ENCODE measurements at places on chromosomes 4 and X.

- DNase-seq = no peak
These were observed 10.9 kb upstream of the DCTD start for GRCh38 chr4:182928061-182928460.

GRCh38 chrX:133627673-133628072 lies 212.4 kb upstream of the GPC4 start:
- DNase-seq = no peak

DNA sequence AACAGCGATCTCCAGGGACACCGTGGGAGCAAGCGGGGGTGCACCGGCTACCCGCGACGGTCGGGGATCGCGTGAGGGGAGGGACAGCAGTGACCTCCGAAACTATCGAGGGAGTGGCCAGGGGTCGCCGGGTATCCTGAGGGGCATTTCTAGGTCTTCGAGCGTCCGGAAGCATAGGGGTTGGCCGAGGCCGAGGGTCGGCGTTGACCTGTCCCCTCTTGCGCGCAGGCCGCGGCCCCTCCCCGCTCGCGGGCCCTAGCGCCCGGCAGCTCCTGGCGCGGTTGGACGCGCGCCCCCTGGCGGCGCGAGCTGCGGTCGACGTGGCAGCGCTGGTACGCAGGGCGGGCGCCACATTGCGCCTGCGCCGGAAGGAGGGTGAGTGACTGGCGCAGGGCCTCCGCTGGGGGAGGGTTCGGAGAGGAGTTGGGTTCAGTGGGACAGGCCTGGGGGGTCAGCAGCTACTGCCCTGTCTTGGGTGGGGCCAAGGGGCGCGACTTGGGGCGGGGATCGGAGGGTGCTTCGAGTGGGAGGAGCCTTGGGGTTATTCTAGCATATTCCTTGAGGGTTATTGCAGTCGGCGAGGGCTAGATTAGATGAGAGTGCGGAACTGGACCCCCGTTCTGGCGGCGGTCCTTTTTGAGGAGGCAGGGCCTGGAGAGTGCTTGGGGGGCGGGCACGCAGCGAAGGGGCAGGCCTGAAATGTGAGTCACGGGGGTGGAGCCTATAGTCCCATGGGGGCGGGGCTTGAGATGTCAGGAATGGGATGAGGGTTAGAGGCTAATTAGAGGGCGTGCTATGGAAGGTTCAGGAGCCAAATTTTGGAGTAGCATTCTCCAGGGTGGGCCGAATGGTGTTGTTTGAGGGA lies 1.2 kb downstream of the MAGIX start:
- no peak for DNase-seq

- no peak for DNase-seq
These were observed 17.6 kb upstream of the CCNI start for GRCh38 chr4:77093401-77093800.

DNA sequence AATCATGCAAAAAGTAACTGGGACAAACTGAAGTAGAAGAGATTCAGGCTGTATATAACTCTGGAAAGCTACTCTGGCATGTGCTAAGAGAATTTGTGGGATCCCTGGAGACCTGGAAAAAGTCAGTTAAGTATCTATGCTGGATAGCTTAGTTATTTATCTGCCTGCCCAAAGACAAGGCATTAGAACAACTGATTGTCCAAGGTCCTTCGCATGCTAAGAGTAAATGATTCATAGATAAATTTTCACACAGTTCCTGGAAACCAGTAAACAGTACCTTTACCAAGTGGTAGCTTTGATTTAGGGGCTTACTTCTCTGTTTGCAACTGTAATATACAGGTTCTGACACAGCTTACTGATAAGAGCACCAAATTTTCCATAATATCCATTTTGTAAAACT lies 104.8 kb downstream of the ATP11C start:
- DNase-seq = no peak

DNA sequence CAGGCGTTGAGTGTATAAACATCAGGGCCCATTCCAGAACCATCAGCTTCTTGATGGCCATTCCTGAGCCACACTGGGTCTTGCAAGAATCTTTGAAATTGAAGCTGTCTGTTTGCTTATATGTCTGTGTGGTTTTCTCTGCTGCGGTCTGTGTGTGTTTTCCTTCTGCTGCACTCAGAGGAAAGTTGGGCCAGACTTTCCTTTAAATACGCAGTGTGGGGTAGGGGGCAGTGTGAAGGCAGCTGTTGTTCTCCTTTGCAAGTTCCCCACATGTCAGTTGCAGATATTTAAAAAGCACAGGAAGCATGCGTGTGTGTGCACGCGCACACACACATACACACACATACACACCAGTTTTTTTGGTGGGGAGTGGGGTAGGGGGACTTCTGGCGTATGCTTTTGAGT lies 32.1 kb downstream of the CCKAR start:
- no peak for DNase-seq

- DNase-seq = no peak
These were observed 2.1 kb downstream of the MND1 start for GRCh38 chr4:153346563-153346962.

GRCh38 chr4:6875431-6875831 lies 34.2 kb upstream of the TBC1D14 start:
- DNase-seq = no peak

GRCh38 chr4:54908763-54909162 lies 216.6 kb downstream of the KDR start:
- DNase-seq = no peak

DNA sequence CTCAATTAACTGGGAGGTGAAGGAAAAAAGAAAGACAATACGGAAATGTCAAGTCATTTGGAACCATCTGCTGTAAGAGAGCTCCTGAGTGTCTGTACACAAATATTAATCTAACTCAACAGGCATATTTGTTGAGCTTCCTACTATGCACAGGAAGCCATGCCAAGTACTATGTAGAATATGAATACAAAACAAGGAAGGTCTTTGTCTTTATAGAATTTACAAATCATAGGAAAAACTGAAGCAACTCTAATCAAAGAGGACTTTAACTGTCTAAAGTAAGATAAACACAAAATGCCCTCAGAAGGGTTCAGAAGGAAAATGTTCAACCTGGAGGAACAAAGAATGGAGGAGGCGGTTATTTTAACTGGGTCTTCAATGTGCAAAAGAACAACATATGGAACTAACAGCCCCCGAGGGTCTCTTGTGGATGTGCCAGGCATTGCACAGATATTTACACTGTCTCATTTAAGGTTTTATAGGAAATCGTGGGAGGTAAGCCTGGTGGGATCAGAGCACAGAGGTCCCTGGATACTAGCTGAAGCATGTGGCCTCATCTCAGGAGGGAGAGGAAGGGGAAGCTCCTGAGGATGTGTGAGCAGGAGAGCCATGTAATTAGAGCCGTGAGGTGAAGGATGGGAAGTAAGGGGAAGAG lies 5.8 kb downstream of the FAM114A1 start:
- no peak for DNase-seq

DNA sequence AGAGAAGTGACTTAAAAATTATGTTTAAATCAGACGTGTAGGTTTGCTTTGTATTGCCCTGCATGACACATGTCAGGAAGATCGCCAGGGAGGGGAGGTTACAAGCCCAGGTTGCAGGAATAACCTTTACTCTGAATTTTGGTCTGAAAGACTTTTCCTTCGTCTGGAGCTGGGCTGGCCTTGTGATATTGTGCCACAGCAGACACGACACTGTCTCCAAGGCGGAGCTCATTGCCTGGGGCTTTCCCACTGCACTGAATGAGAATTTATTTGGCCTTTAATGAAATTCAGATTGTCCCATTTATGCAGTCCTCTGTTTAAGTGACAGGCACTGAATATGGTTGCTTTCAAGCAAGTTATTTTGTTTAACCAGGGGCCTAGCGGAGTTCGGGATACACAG lies 45.1 kb downstream of the RHOH start:
- no peak for DNase-seq
